Peyer's patch (tissue), 4 donors: ENCODE measurements at places on chromosomes 11 and 22. TPM values are rescaled to one million over a fixed set of nuclear protein-coding genes. Genes with fewer than 3 reads are reported as not detected.

Gene OR52D1
- total RNA-seq = not detected

DNA sequence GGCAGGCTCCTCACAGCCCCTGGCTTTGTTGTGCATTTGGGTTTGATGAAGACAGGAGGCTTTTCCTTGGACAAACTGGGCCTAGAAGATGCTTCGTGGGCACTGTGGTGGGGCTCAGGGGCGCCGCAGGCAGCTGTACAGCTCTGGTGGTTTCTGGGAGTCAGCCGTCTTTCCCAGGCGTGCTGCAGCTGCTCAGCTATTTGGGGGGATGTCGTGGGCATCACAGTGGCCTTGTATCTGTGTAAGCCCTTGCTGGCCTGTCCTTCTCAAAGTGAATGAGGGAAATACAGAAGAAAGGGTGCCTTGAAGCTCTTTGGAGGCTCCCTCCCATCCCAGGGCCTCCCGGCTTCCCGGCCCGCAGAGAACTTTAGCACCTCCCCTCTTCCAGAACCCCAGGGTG, 89.5 kb downstream of the TBC1D22A start:
- H3K4me3 ChIP-seq = no peak overlapping the region
- no peaks in the 10 kb centered on the region for H3K4me1 ChIP-seq
- H3K27ac ChIP-seq = no peak overlapping the region
- peaks cover 14% of the 10 kb centered on the region for H3K36me3 ChIP-seq
- DNase-seq = no peak

DNA sequence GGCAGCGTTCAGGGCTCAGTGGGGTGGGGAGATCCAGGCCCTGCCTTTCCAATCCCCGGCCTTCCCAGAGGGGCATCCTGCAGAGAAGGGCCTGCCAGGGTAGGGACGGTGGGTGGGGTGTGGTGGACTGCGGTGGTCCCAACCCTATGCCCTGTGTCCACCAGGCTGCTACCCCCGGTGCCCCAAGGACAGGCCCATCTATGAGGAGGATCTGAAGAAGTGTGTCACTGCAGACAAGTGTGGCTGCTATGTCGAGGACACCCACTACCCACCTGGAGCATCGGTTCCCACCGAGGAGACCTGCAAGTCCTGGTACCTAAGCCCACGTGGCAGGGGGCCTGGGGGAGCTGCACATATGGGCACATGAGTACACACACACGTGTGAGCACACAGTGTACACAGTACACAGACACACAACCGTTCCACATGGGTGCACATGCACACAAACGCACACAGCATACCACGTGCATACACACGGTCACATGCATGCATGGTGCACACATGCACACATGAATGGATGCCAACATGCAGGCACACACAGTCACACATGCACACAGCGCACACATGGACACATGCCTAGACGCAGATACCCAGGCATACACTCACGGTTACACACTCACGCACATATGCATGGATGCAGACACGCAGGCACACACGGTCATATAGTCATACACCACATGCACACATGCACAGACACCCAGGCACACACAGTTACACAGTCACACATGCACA, 16.1 kb downstream of the MUC2 start:
- no peaks in the 10 kb centered on the region for H3K36me3 ChIP-seq
- H3K4me3 ChIP-seq = no peak overlapping the region
- no peak for DNase-seq
- H3K4me1 ChIP-seq = no peaks in the 10 kb centered on the region

DNA sequence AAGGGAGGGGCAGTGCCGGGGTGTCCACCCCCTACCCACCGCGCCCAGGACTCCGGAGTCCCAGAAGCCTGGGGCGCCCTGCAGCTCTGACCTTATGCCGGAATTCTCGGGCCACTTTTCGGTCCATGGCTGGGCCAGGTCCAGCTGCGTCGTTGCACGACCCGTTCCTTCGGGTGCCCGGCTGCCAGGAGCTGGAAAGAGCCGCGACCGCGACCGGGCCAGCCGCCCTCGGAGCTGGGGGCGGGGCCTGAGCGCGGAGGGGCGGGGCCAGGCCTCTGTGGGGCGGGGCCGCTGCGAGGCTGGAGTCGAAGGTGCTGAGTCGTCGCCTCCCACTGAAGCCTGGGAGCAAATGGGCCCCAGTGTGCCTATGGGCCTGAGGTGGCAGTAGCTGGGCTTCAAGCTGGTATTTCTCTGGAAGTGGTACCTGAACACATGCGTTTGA, at the start of gene USH1C:
Gene USH1C, minus strand, starts transcription at position 236 of the 442 bp plus-strand sequence. Its CDS starts 109 bp downstream, at position 127.
- peak; percentile 80 for DNase-seq
- no peaks in the 10 kb centered on the region for H3K36me3 ChIP-seq
- peak within 1 kb of the TSS; percentile 79 for H3K4me3 ChIP-seq
- H3K27me3 ChIP-seq = no peaks in the 10 kb centered on the region

- H3K4me3 ChIP-seq = no peak overlapping the region
- H3K4me1 ChIP-seq = no peaks in the 10 kb centered on the region
- DNase-seq = peak; percentile 31
- no peaks in the 10 kb centered on the region for H3K27me3 ChIP-seq
Observed at GRCh38 chr22:48742556-48743343, 1084.9 kb downstream of the BRD1 start.

- H3K27ac ChIP-seq = no peak within 1 kb of the TSS
- no peaks in the 10 kb centered on the region for H3K36me3 ChIP-seq
- H3K4me1 ChIP-seq = no peaks in the 10 kb centered on the region
- no peak within 1 kb of the TSS for H3K4me3 ChIP-seq
- H3K27me3 ChIP-seq = no peaks in the 10 kb centered on the region
- peak; percentile 59 for DNase-seq
Observed at GRCh38 chr11:120137611-120138521, at the start of gene TRIM29. TRIM29 (minus strand) TSS chr11:120138113; CDS start chr11:120138031, 82 bp downstream.

DNA sequence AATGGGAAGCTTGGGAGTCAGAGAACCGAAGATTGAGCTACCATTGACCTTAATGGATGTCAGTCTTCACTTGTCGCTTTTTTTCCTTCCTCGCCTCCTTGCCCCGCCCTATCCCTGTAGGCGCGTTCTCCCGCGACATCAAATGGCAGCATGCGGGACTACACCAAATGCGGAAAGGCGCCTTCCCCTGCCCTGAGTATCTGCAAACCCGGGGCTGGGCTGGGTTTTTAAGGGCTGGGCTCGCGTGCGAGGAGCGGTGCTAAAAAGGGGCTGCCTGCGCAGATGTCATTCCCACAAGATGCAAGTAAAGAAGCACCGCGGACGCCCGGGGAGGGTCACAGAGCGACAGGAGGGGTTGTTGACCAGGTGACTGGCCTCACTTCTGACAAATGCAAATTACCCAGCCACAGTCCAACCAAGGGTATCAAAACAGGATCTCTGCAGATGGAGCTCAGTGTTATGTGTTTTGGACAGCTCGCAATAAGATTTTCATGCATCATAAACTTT, 4.7 kb upstream of the FAM111B start:
- peak overlapping the region; percentile 63 for H3K27ac ChIP-seq
- no peaks in the 10 kb centered on the region for H3K4me1 ChIP-seq
- peak; percentile 74 for DNase-seq

DNA sequence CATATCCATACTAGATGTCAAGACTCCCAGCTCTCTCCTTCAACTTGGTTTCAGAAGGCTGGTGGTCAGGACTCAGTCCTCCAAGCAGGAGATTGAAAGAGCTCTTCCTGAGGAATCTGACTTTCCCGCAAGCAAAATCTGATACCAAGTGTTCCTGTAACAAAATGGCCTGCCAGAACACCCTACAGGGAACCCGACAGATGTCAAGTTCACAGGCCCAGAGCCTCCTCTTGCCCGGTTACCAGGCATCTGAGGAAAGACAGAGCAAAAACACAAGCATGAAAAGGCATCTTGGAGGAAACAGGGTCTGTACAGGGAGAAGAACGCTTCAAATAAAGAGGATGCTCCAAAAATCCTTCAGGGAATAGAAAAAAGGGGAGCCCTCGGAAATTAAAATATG, 8.7 kb upstream of the KCNJ5 start:
- no peak overlapping the region for H3K4me3 ChIP-seq
- H3K27ac ChIP-seq = no peak overlapping the region
- H3K36me3 ChIP-seq = no peaks in the 10 kb centered on the region
- no peaks in the 10 kb centered on the region for H3K4me1 ChIP-seq
- H3K27me3 ChIP-seq = no peaks in the 10 kb centered on the region

Gene MRGPRF
- total RNA-seq = 21.9 TPM

DNA sequence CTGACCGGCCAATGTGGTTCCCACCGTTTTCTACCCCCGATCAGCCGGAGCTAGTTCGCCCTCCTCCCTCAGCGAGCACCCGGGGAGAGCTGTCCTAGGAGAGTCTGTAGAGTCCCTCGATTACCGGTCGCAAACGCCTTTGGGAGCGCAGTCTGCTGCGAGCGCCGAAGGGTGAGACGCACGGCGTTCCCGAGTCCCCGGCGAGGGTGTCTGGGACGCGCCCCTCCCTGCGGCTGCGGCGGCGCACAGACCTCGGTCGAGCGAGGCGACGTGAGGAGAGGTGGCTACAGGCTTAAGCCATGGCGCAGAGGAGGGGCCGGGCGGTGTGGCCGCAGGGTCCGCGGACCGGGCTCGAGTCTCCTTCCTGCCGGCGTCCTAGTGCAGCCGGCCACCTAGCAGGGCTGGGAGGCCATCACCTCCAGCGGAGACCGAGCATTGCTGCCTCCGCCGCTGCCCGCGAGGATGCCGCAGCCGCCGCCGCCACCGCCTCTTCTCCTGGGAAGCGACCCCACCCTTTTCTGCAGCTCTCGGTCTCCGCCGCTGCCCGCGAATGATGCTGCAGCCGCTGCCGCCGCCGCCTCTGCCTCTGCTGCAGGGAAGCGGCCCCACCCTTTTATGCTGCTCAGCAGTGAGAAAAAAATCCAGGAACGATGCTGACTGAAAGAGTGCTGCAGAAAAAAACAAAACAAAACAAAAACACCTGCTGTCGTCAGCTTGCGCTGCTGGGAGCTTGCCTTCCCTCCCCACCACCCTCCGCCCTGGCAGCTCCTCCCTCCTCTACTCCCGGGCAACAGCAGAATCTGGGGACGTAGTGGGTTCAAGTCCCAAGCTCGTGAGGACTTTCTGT, at the start of gene MAP6:
Gene MAP6, minus strand, starts transcription at position 588 of the 847 bp plus-strand sequence. CDS start 669 bp downstream, outside the sequence.
- H3K27me3 ChIP-seq = no peaks in the 10 kb centered on the region
- H3K4me1 ChIP-seq = peaks cover 23% of the 10 kb centered on the region
- H3K36me3 ChIP-seq = no peaks in the 10 kb centered on the region
- no peak within 1 kb of the TSS for H3K27ac ChIP-seq
- peak within 1 kb of the TSS; percentile 37 for H3K4me3 ChIP-seq

Gene RPL27A
- total RNA-seq = 677 TPM

GRCh38 chr22:40258017-40258416, 80.3 kb downstream of the TNRC6B start:
- H3K27ac ChIP-seq = peak overlapping the region; percentile 45
- no peak overlapping the region for H3K4me3 ChIP-seq
- H3K4me1 ChIP-seq = peaks cover 30% of the 10 kb centered on the region
- DNase-seq = no peak
- no peaks in the 10 kb centered on the region for H3K36me3 ChIP-seq

Gene MUC6
- not detected for total RNA-seq

GRCh38 chr11:113314389-113315301, at the start of gene TTC12:
TTC12 (plus strand) TSS chr11:113314583; CDS start chr11:113316258, 1,675 bp downstream.
- H3K36me3 ChIP-seq = no peaks in the 10 kb centered on the region
- no peaks in the 10 kb centered on the region for H3K27me3 ChIP-seq
- peak within 1 kb of the TSS; percentile 91 for H3K4me3 ChIP-seq
- DNase-seq = peak; percentile 93

Gene KRTAP5-11
- total RNA-seq = not detected

DNA sequence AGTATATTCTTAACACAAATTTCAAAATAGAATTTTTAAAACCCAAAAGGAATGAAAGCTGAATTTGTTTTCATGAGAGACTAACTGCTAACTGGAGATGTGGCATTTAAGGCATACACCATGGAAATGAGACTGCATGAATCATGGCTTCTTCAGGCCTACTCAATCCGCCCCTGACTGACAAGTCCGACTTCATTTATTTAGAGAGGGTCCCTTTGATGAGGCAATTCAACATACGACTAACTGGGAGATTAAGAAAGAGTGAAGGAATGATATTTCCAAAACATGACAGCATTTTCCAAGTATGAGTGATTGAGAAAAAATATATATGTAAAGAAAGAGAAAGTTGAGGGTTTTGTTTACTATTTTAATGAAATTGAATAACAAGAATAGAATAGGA, 720.1 kb downstream of the DLG2 start:
- DNase-seq = no peak
- no peaks in the 10 kb centered on the region for H3K27me3 ChIP-seq
- no peaks in the 10 kb centered on the region for H3K4me1 ChIP-seq
- no peaks in the 10 kb centered on the region for H3K36me3 ChIP-seq
